ENCODE measurements at places on chromosomes 4 and X.
A peak's percentile ranks its signal among the peaks of the same experiment; 100 is the strongest.

- DNase-seq, result peak; percentile 61
These were observed 875 bp downstream of the LAP3 start for GRCh38 chr4:17577665-17578481.

GRCh38 chrX:34917146-34917545 lies 25.4 kb upstream of the FAM47B start:
- peak; percentile 6 for DNase-seq

DNA sequence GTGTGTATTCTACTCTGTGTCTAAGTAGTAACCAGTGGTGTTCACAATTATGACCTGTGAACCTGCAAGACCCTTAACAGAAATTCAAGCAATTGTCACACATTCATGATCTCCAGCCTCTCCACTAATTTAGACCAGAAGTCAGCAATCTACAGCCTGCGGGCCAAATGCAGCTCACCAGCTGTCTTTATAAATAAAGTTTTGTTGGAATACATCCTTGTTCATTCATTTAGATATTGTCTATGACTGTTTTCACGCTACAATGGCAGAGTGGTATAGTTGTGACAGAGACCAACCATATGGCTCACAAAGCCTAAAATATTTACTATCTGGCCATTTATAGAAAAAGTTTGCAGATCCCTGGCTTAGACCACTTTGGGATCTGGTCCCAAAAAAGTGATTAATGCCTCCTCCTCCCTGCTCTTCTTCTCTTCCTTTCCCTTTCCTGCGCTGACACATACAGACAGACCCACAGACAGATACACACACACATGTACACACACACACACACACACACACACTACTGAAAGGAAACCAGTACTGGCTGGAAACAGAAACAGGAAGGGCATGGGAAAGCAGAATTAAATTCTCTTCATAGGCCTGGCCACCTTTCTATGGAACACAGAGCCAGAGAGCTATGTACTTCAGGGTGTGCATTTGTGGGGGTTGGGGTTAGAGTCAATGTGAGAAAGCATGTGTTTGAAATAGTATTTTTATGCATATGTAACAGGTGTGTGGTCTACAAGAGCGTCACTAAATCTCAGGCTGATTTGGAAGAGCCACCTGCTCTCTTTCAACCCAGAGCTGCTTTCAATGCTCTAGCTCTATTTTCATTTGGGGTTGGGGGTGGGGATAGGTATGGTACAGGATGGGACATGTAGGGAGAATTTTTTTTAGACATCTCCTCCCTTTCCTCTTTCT lies 49.7 kb upstream of the TMEM164 start:
- DNase-seq, result no peak

GRCh38 chr4:2269206-2269531 lies 7.3 kb upstream of the MXD4 start:
- DNase-seq, result no peak

GRCh38 chr4:70849291-70849690 lies 9.6 kb upstream of the GRSF1 start:
- DNase-seq, result no peak

Data from fibroblast of villous mesenchyme (primary cell).